ENCODE measurements at places on chromosomes 16 and 17. TPM values are rescaled to one million over a fixed set of nuclear protein-coding genes. Genes with fewer than 3 reads are reported as not detected.

DNA sequence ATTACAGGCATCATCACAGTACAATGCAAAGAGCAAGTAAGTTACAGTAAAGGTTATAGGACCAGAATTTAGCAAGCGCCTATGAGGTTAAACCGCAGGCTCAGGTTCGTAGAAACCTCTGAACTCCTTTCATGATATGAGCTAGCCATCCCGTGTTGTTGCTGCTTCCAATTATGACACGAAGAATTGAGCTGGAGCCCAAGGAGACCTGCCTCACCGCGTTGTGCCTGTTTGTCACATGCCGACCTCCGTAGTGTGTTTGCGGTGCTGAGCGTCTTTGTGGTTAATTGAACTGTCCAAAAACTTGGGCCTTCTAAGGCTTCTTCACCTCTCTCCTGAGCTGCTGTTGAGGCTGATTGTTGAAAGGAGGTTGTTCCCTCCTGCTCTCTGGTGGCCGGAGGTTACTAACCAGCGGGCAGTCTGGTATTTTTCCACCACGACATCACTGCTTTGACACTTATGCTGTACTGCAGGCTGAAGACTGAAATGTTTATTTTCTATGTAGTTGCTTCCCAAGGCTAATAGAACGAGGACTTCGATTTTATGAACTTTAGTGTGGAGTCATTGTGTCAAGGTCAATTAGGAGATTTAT, 67.5 kb downstream of the SEC14L1 start:
- no peaks in the 10 kb centered on the region for H3K27me3 ChIP-seq
- no peaks in the 10 kb centered on the region for H3K36me3 ChIP-seq
- H3K4me3 ChIP-seq = no peak overlapping the region

The BRIP1 gene
- 0.69 TPM for total RNA-seq

The ABAT gene
- total RNA-seq = 24.7 TPM

The KCNAB3 gene
- not detected for total RNA-seq

- peak; percentile 64 for DNase-seq
- H3K27me3 ChIP-seq = no peaks in the 10 kb centered on the region
- no peaks in the 10 kb centered on the region for H3K36me3 ChIP-seq
- peak overlapping the region; percentile 53 for H3K27ac ChIP-seq
Measured at GRCh38 chr17:77235370-77235941, 94.7 kb downstream of the SEC14L1 start.

GRCh38 chr17:17902376-17902775, 65.6 kb upstream of the SREBF1 start:
- H3K4me3 ChIP-seq = no peak overlapping the region
- H3K4me1 ChIP-seq = peaks cover 13% of the 10 kb centered on the region
- no peaks in the 10 kb centered on the region for H3K36me3 ChIP-seq

Measured in adrenal gland (tissue), 19 donors.